Foreskin keratinocyte (primary cell): ENCODE measurements at places on chromosomes 7 and 10. TPM values are rescaled to one million over a fixed set of nuclear protein-coding genes. Genes with fewer than 3 reads are reported as not detected.

The LBX1 gene
- polyA plus RNA-seq = not detected in 2 replicates

The COL17A1 gene
- polyA plus RNA-seq = 1,615 and 1,982 TPM in 2 replicates

- DNase-seq = peak; percentile 90
These were observed 52.6 kb upstream of the BET1 start for GRCh38 chr7:94056796-94057207.

DNA sequence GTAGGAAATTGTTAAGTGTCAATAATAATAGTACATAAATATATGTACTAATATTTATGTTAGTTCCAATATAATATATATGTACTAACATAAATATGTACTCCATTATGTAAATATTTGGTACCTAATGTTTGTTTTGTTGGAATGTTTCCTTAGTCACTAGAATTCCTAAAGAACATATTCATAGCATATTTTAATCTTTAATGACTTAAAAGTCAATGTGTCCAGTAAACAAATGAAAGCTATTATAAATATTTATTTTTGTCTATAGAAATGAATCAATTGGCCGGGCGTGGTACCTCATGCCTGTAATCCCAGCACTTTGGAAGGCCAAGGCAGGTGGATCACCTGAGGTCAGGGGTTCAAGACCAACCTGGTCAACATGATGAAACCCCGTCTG, 153.6 kb downstream of the GPR158 start:
- no peak for DNase-seq

DNA sequence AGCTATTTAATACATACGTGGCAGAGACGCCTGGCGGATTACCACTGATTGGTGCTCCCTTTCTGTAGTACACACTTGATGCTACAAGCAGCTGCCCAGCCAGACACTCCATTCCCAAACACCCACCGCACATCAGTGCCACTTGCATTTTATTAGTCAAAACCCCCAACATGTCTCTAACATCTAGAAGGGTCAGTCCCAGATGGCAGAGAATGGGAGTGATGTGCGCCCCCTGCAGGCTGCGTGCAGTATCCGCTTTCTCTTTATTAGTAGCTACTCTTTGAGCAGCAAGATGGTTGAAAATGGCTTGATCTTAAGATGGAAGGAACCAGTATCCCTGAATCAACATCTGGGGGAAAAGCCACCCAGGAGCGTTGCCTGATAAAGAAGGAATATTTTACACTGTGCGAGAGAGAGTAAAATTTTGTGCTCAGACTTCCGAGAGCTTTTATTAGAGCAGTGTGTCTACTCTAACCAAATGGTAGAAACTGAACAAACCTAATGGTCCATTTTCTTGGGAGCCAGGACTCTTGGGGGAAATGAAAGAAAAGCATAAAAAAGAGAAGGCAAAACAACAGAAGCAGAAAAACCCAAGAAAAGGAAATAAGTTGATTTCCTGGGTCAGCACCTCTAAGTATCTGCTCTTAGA, 78.3 kb downstream of the ST8SIA6 start:
- no peak for DNase-seq

GRCh38 chr7:156177422-156178055, 365.3 kb upstream of the SHH start:
- DNase-seq = no peak
